ENCODE measurements at places on chromosomes 16 and 17.
A peak's percentile ranks its signal among the peaks of the same experiment; 100 is the strongest.

DNA sequence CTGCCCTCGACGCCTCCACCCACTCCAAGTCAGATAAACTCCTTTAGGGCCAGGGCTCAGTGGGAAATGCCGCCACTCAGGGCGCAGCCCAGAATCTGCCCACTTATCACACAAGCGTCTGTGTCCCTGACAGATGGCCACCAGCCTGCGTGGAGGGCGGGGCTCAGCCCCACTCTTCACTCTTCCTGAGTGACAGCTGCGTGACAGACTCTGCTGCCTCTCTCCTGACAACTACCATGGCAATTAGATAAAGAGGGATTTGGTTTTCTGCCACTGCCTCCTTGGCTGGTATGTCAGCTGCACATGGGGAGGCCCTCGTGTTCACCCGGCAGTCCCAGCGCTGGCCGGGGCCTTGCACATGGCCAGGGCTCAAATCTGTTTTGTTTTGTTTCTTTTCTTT lies 96.2 kb downstream of the RTN4RL1 start:
- DNase-seq = no peak

- no peak for DNase-seq
Observed at GRCh38 chr17:79977708-79978547, 57.7 kb downstream of the TBC1D16 start.

DNA sequence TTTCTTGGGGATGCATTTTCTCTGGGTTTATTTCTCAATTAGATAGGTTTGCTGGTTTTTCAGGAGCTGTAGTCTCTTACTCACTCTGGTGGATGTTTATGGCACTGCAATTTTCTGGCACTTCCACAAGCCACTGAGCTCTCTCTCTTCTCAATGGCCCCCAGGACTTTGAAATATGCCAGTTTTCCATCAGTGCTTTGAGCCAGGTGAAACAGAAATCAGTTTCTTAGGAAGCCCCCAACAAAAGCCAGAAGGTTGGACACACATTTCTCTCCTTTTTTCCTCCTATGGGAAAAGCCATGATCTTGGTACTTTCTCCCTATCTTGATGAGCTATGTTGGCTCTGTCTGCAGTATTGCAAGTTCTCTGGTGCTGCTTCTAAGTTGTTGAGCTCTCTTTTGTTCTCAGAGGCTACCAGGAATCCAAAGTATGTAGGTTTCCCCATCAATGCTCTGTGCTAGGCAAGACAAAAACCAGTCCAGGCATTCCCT lies 90.7 kb upstream of the SMIM36 start:
- DNase-seq = no peak

DNA sequence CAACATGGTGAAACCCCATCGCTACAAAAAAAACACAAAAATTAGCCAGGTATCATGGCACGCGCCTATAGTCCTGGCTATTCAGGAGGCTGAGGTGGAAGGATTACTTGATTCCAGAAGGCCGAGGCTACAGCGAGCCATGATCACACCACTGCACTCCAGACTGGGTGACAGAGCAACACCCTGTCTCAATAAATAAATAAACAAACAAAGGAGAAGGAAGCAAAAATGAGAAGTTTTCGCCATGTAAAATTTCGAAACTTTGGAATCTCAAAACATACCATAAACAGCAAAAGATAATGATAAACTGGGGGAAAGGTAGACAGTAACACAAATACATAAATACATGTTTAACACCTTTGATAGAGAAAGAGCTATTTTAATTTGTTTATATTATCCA lies 130.9 kb downstream of the ZFHX3 start:
- DNase-seq = no peak

GRCh38 chr17:46815474-46816353 lies 2.8 kb downstream of the WNT3 start:
- no peak for DNase-seq

- DNase-seq = no peak
Observed at GRCh38 chr17:61427567-61427966, 24.7 kb upstream of the TBX4 start.

DNA sequence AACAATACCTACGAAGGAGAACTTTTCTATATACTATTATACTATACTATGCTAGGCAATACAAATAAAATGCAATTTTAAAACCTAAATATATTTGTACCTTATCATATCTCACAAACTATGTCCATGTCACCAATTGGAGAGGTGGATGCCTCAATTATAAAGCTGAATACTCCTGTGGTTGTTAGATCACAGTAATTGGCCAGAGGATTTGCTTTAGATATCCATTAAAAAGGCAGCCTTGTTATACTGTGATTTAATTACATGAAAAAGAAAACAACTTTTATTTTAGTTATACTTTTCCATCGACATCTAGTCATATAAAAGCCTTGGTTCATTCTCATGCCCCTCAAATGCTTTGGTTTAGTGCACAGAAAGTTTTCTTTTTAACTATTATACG lies 129.3 kb downstream of the BRIP1 start:
- no peak for DNase-seq

GRCh38 chr17:77210946-77211541 lies 70.3 kb downstream of the SEC14L1 start:
- no peak for DNase-seq

- DNase-seq = no peak
Observed at GRCh38 chr16:20203272-20203671, 124.0 kb downstream of the GP2 start.

DNA sequence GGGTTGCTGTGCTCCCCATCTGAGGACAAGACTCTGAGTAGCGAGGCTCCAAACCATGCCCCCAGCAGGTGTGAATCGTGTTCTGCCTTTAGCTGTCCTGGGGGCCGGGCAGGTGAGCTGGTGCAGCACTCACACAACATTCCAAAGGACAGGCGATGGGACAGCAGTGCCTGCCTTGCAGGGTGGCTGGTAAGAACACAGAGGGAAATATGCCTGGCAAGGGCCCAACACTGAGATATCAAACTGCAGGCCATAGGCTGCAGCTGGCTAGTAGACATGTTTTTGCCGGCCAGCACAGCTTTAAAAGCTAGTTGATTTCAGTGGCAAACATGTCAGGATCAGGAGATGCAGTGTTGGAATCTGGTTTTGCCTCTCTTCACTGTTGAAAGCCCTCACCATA lies 23.6 kb downstream of the CLEC16A start:
- DNase-seq = no peak

GRCh38 chr17:9220398-9221146 lies 199.3 kb downstream of the NTN1 start:
- DNase-seq = no peak

DNA sequence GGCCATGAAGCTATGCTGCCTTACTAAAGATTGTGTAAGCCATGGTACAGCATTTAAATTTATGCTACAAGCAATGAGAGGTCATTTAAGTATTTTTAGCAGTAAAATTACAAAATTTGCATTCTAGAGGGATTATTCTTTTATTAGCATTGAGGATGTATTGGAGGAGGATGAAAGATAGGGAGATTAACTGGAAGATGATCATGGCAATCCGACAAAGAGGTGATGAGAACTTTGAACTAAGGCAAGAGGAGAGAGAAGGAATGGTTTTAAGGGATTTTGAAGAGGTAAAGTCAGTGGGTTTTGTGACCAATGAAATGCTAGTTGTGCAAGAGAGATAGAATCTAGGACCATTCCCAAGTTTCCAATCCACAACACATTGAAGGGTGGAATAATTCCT lies 129.9 kb downstream of the SNX11 start:
- DNase-seq = no peak

DNA sequence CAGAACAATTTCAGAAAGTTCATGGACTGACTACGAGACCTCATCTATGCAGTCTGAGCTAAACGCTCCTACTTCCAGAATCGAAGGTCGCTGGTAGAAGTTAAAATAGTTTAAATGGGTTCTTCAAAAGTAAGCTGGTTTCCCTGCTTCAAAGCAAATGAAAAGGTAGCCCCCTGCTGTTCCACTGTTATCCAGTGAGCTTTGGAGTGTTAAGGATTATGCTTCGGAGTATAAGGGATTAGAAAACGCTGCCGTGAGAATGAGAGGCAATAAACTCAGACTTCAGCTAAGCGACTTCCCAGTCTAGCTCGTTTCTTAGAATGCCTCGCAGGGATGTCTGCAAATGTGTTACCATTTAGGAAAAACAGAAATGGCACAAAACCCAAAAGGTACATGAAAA lies 12.4 kb downstream of the MLYCD start:
- no peak for DNase-seq

- no peak for DNase-seq
Observed at GRCh38 chr17:16652252-16652651, 1.4 kb downstream of the ZNF624 start.

- DNase-seq = no peak
Observed at GRCh38 chr17:62975206-62975605, 9.2 kb downstream of the TANC2 start.

GRCh38 chr17:7308625-7309433 lies 1.4 kb downstream of the EIF5A start:
- peak; percentile 49 for DNase-seq

DNA sequence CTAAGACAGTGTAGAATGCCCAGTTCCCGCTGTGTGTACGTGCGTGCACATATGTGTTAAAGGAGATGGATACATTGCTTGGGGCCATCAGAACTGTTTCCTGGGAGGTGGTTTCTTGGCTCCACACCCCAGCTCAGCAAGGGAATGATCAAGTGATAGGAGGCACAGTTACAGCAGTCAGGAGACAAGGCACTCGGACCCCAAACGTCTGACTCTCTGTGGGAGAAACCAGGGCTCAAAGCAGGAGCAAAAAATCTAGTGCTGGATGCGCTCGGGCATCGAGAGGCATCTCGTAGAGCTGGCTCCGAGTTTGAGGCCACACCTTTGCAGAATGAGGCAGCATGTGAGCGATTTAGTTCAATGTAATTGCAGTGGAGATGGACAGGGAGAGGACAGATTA lies 71.9 kb downstream of the RBBP6 start:
- DNase-seq = no peak

GRCh38 chr17:35841505-35841904 lies 27.2 kb downstream of the HEATR9 start:
- DNase-seq = no peak

DNA sequence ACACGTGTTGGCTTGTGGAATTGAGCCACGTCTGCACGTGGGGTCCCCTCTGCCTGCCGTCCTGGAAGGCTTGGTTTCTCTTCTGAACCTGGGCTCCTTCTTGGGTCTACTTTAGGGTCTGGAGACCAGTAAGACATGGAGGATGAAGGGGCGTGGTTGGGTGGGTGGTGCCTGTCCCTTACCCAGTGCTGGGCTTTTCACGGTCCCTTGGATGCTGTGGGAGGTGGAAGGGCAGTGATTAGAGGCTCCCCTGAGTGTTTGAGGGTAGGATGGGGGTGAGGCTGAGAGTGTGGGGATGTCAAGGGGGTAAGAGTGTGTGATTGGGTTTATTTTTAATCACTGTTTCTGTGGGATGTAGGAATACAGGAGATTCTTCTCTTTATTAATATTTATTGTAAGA lies 38.3 kb downstream of the MGAT5B start:
- DNase-seq = no peak

DNA sequence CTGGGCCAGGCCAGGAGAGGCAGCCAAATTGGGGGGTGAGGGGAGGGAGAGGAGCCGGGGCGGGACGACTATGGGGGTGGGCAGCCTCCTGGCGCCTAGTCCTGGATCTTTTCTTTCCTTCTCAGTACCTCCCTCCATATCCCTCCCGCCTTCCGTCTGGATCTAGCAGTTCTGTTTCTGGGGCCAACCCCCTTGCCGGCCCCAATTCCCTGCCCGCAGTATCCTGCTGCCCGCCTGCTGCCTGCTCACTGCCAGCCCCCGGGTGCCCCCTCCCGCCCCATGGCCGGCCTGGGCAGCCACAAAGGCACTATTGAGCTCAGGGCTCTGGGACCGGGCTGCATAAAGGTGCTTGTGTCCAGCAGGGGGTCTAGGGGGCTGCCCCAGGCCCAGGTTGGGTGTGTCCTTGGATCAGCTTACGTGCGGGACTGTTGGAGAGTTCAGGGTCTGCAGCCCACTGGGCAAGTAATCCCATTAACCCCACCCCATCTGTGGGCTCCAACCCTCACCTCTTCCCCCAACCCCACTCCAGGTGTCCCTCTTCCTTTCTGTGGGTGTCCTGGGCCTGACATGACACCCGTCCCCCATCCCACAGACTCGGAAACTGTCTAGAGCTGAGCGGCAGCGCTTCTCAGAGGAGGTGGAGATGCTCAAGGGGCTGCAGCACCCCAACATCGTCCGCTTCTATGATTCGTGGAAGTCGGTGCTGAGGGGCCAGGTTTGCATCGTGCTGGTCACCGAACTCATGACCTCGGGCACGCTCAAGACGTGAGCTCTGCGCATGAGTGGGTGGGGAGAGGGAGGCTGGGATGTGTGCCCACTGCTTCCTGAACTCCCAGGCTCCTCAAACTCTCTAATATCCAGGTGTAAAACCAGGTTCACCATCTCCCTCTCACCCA lies 2.0 kb downstream of the WNK4 start:
- no peak for DNase-seq

DNA sequence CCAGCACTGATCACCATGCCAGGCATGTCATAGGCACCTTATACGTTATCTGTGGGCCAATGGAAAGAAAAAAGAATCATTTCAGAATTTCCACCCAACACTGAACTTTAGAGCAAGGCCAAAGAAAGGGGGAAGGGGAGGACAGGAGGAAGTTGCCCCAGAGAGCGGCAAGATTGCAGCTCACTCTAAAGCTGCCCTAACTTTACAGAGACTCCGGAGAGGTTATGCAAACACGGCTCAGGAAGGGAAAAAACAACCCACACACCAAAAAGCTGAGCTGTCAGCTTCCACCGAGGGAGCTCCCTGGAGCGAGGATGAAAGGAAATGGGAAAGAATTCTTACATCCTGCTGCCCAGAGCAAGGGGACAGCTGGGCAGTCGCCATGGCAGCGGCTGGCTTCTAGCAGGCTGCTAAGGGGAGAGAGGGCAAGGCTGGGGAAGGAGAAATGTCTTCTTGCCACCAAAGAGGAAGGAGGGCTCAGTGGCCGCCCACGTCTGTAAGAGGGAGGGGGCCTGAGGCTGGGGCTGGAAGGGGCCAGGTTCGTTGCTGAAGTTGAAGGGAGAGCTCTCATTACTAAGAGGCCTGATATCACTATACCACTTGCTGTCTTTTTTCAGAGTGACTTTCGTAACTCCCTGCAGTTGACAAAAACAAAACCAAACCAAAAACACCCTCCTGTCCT lies 18.2 kb downstream of the COTL1 start:
- no peak for DNase-seq

- DNase-seq = no peak
Observed at GRCh38 chr17:73160980-73161630, 3.7 kb upstream of the SSTR2 start.

DNA sequence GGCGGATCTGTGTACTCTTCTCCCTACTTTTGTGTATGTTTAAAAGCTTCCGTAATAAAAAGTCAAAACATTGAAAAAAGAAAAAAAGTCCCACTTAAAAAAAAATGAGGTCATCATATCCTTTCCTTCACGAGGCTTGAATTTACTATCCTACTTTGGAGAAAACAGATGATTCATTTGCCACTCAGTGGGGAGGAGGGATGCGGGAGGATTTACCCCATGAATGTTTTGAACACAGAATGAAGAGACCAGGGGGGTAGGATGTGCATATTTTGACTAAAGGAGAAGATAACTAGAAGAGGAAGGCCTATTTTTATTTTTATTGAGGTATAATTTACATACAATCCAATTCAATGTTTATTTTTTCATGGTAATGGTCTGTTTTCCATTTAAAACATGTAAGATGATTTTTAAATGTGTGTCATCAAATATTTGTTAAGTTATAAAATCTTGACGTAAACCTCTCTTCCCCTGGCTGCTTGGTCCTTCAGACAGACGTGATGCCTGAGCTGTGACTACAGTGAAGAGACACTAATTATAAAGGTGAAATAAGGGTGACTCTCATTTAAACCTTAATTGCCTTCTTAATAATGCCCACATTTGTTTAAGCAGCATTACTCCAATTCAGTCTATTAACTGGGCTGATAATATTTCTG lies 135.4 kb upstream of the AXIN2 start:
- DNase-seq = no peak
